ENCODE measurements at places on chromosomes 3 and 15.
A peak's percentile ranks its signal among the peaks of the same experiment; 100 is the strongest.

DNA sequence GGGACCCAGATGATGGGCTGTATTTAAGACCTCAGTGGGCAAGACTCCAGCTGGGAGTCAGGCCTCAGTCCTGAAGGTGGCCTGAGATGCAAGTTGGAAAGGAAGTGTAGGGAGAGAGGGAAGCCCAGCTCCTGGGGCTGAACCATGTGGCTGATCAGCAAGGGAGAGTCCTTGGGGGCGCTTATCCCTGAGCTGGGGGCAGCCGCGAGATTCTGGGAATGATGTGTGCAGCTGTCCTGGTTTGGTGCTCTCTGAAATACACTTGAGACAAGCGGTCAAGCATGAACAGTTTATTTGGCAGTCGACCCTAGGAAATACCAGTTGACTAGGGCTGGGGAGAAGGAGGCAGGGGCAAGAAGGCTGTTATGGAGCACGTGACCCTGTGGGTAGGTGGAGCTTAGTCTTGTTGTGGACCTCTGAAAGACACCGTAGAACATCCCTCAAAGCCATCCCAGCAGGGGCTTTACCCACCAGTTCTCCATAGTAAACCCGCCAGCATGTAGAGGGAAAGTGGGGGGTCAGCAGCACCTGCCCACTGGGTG is 41.8 kb upstream of the SLC6A11 start:
- DNase-seq = no peak

DNA sequence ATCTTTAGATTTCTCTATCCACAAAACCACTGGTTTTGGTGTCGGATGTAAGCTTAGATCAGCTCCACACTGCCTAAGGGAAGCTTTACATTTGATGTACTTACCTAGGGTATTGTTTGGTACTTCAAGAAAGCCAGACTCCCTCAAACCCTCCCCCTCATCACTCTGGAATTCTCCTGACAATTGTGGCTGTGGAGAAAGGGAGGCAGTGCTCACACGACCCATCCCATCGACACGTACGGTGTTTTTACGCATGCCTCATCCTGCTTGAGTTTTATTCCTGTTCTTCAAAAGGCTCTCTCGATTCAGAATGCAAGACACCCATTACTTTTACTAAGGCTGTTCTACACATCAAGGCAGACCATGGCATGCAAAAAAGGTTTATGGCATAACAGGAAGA is 67.3 kb upstream of the ONECUT1 start:
- DNase-seq = no peak

GRCh38 chr3:132088291-132088690 is 53.5 kb upstream of the CPNE4 start:
- no peak for DNase-seq

GRCh38 chr3:159828542-159828943 is 160.1 kb upstream of the IL12A start:
- DNase-seq = no peak

DNA sequence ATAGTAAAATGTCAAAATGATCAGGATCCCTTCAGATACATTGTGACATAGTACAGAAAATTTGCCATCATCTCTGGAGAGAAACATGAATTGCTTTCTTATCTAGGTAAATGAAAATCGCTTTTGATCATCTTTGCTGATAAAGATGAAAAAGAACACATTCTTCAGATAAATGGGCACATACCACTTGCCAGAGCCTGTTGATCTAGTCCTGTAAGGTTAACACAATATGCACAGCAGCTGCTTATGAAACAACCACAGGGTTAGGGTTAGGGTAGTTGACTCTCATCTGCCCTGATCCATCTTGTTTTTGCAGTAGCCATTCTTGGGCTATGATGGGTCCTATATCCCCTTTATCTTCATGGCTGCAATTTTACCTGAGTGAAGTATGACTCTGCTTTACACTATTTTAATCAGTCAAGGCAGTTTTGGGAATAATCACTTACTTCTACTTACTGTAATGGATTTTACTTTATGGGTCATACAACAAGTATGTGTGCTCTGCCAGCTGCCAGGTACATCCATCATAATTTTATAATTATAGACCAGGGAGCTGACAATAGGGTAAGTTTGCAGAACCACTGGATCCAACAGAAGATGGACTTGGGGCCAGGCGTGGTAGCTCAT is 12.6 kb upstream of the SPINK8 start:
- no peak for DNase-seq

DNA sequence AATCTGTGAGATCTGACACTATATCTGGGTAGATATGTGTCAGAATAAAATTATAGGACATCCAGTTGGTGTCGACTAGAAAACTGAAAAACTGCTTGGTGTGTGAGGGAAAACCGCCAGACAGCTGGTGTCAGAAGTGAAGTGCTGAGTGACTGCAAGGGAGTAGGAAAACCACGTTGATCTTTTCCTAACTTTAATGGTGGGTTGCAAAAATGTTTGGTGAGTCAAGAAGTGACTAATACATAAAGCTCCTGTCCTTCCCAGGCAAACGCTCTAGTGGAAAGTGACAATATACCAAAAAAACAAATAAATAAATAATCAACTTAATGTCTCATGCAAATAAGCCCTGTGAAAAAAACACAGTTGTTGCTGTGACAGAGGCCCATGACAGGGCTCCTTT is 7.3 kb upstream of the CD96 start:
- DNase-seq = no peak

DNA sequence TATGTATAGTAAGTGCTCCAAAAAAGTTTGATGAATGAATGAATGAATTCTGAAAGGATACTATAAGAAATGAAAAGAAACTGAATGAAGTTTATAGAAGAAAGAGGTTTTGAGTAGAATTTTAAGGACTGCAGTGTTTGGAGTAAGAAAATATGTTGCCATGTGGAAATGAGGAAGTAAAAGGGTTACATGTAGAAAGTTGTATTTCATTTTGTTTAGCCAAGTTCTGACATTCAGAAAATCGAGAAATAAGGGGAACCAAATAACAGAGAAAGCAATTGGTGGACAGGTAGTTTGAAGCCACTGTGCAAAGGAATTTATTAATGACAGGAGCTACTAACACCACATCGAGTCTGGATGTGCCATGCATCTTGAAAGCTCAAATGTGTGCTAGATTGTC is 200.7 kb downstream of the SATB1 start:
- DNase-seq = peak; percentile 25

DNA sequence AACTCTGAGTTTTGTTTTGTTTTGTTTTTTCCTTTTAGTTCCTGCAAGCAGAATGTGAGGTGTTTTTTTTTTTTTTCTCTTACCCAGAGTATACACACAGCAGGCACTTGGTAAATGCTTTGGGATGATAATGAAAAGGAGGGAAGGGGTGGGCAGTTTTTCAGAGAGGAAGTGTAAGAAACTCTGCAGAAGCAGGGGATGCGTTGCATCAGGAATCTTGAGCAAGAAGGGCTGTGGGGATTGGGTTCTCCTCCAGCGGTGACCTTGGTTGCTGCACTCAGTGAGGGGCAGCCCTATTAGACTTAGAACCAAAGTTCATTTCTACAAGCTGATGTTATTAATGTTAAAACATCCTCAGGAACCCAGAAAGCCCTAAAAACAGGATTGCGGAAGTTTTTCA is 32.2 kb upstream of the TMEM158 start:
- DNase-seq = no peak

GRCh38 chr3:172679599-172679998 is 31.3 kb downstream of the NCEH1 start:
- DNase-seq = no peak

DNA sequence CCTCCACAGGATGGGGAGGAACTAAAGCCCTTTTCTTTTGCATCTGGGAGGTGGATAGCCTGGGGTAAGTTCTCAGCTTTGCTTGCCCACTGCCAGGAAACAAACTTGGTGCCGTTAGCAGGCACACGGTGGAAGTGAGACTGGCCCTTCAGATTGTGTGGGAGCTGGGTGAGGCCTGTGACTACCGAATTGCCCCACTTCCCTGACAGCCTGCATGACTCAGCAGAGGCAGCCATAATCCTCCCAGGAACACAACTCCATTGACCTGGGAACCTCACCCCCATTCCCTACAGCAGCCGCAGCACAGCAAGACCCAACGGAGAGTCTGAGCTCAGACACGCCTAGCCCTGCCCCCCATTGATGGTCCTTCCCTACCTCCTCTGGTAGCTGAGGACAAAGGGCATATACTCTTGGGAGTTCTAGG is 282.6 kb downstream of the KLF13 start:
- no peak for DNase-seq

DNA sequence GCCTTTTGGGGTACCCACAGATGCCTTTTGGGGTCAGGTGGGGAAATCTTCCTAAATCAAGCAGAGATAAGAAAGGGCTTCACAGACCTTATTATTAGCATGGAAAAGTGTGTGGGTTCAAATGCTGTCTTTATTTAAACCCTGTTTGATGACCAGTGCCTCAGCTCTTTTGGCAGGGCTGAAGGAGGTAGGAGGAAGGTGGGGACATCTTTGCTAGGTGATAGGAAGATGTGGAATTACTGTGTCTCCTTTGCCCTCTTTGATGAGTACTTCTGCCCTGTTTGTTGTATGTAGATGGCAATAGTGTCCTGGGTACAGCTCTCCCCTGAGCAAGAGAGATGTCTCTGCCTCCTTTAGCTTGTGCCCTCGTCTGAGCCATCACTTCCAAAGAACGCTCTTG is 333.3 kb upstream of the ROPN1 start:
- no peak for DNase-seq

- no peak for DNase-seq
Measured at GRCh38 chr15:49187549-49188245, 17.6 kb downstream of the GALK2 start.

GRCh38 chr3:197591816-197592215 is 36.0 kb upstream of the BDH1 start:
- DNase-seq = no peak

DNA sequence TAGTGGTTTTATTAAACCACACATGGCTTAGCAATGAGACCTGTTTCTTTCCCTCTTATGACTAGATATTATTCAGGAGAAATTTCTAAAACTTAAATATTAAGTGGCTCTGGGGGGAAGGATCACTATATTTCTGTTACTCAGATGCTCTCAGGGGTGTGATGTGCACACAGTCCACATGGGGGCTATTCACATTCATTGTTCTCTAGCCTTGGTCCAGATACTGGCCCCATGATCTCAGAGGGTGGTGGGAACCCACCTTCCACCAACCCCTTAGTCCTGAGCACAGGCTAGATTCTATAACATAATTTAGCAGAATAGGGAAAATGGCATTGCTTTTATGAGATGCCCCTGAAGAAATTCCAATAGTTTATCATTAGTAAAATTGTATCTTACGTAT is 149.0 kb upstream of the ST8SIA2 start:
- DNase-seq = no peak

DNA sequence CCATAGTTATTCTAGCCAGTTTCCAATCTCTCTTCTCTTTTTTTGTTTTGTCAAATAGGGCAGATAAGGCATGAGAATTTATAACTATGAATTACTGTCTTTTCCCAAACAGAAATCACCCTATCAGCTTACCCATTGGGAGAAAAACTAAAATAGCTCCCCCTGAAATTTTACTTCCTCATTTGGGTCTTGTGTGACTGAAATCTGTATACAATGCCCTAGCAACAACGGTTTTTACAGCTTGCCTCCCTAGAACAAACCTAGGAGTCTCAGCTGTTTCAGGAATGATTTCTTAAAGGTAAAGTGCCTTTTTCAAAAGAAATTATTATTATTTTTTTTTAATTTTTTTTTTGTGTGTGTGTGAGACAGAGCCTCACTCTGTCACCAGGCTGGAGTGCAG is 56.8 kb downstream of the CD86 start:
- DNase-seq = no peak

- DNase-seq = no peak
Measured at GRCh38 chr3:69063636-69064035, 11.5 kb upstream of the TMF1 start.

DNA sequence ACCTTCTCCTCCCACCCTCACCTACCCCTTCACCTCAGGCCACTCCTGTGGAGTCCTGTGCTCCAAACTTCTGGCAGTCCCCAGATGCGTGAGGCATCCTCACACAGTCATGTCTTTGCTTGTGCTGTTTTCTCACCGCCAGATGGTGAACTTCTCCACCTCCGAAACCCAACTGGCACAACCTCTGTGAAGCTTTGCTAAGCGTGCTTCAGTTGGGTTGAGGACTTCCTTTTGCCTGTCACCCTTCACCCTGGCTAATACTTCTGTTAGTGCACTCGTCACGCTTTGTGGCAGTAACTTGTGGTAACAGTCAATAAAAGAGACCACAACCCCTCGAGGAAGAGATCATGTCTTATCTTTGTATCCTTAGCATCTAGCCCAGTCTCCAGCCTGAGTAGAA is 42.0 kb upstream of the SKOR1 start:
- DNase-seq = peak; percentile 81

GRCh38 chr3:194148383-194148782 is 12.4 kb downstream of the HES1 start:
- DNase-seq = no peak

- no peak for DNase-seq
Measured at GRCh38 chr3:13063225-13063624, 10.0 kb downstream of the IQSEC1 start.

DNA sequence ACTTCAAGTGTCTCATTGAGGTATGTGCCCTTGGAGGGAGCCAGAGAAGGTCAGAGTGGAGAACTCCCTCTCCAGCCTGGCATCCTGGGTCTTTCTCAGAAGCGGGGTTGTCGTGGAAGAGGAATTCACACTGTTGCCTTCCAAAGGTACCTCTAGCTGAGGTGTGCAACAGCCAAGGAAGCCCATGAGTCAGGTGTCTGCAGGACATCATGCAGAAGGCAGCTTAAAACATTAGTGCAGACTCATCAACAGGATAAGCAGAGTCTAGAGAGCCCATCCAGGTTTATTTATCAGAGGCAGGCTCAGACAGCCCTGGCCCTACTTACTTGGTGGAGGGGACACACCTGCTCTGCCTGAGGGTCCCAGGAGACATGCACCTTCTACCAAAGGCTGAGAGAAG is 95.6 kb upstream of the TPM1 start:
- DNase-seq = no peak

- DNase-seq = no peak
Measured at GRCh38 chr3:50792568-50792967, 117.8 kb downstream of the DOCK3 start.

DNA sequence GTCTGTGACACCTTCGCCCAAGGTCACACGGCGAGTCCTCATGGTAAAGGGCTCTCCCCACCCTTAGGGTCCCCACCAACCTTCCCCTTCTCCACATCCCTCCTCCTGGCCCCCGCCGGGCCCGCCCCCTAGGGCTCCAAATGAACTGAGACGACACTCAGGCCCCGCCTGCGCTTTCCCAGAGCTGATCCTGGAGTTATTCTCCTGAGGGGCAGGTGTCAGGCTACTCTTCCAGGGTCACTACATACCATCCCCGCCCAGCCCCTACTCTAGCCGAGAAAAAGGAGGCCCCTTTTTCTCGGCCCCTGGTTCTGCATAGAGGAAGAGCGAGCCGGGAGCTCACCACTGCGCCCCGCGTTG is 292 bp downstream of the USP4 start:
- DNase-seq = no peak

GRCh38 chr15:71201477-71201876 is 86.2 kb downstream of the THSD4 start:
- no peak for DNase-seq

DNA sequence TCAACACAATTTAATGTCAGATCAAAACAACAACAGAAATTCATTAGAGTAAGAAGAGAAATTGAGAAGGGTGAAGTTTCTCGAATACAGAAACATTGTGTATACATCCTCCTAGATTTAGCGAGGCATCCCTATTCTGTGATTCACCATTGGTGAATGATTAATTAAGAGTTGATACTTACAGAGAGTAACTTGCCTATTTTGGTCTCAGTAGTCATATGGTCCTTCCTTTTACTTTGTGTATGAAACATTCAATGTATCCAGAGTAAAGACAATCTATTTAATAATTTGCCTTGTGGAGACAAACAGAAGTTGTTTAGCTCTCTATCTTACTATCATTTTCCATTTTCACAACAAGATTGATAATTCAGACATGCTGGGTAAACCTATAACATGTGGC is 432.0 kb downstream of the ZPLD1 start:
- DNase-seq = no peak

- DNase-seq = no peak
Measured at GRCh38 chr3:184448321-184449160, 68.7 kb downstream of the CHRD start.
